Stimulated activated CD4-positive, alpha-beta T cell treated with anti-CD3 and anti-CD28 coated beads, Interleukin-2, amount 100 ng/mL, for 24 hours (primary cell): ENCODE measurements at places on chromosomes 6 and 20.

- no peak for DNase-seq
Observed at GRCh38 chr20:42053350-42053749, 435.2 kb upstream of the CHD6 start.

DNA sequence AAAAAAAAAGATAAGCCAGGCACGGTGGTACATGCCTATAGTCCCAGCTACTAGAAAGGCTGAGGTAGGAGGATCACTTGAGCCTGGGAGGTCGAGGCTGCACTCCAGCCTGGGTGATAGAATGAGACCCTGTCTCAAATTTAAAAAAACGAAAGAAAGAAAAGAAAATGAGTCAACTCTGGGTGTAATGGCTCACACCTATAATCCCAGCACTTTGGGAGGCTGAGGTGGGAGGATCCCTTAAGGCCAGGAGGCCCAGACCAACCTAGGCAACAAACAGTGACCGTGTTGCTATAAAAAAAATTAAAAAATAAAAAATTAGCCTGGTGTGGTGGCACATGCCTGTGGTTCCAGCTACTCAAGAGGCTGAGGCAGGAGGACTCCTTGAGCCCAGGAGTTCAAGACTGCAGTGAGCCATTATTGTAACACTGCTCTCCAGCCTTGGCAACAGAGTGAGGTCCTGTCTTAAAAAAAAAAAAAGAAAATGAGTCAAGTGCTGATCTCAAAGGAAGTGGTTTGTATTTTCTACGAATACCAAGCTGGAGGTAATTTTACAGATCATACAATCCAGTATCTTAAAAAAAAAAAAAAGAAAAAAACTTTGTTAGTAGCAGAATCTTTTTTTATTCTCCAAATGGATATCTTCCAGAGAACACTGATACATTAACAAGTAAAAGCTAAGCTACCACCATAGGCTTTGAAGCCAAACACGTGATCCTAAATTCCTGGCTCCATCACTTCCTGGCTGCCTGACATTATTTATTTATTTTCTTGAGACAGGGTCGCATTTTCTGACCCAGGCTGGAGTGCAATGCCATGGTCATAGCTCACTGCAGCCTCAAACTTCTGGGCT, 5.7 kb downstream of the COMMD7 start:
- peak; percentile 24 for DNase-seq

DNA sequence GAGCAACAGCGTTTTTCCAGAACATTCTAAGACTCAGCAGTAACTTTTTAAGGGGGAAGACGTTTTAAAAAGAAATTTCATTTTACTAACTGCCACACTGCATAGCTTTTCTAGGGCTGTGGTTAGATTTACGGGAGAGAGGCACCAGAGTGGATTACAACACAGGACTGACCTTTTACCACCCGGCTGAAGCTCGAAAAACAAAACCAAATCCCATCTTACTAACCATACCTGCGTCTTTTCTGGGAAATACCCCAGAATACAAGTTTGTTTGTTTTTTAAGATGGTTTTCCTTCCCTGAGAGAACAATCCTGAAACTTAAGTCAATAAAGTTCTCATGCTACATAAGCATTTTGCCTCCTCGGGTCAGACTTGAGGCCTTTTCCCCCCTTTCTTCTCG, 209.3 kb upstream of the SOX4 start:
- DNase-seq: no peak

DNA sequence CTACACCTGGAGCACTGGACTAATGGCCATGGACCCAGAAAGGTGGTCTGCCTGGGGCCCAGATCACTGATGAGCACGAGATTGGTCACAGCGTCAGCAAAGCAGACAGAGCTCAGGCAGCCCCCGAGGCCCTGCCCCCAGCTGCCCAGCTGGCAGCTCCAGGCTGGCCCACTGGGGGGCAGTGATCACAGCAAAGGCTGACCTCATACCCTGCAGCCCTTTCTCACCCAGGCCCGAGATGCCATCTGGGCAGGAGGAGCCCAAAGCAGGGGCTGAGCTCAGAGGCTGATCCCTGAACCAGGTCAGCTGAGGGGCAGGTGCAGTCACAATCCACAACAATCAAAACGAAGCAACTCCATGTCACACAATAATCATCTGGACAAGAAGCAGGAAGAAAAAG, 4.1 kb downstream of the MAP1LC3A start:
- DNase-seq: no peak

DNA sequence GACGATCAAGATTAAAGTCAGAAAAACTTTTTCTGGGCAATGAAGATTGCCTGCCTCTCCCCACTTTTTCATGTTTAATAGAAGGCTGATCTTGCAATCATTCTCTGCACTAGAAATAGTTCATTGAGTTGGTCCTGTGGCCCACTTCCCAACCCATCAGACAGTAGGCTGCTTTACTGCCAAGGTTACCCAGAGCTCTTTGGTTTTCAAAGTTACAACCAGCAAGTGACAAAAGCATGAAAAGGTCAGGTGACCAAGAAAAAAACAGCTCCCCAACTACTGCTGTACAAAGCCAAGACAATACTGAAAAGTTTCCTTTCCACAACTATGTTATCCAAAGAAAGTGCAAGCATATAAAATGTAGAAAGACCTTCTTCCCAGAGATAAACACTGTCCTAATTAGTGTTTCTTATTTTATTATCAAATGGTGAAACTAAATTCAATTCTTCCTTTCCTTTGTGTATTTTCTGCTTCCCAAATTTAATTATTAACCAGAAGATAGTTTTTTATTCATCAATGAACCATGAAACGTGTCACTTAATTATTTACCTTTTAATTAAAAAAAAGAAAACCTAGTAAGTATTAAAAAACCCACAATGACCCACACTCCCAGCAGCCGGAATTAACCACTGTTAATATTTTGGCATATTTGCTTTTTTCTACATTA, 16.6 kb downstream of the DNAAF9 start:
- DNase-seq: no peak

GRCh38 chr20:49426395-49426794, 56.1 kb downstream of the KCNB1 start:
- DNase-seq: no peak

GRCh38 chr20:33211817-33212424, 5.2 kb upstream of the BPIFA3 start:
- DNase-seq: peak; percentile 20

- no peak for DNase-seq
Observed at GRCh38 chr6:49736017-49736508, 8.1 kb downstream of the CRISP3 start.

GRCh38 chr6:49541210-49541724, 9.2 kb upstream of the C6orf141 start:
- DNase-seq: no peak

GRCh38 chr20:38441916-38442315, 6.8 kb upstream of the SNHG17 start:
- no peak for DNase-seq

- DNase-seq: no peak
Observed at GRCh38 chr20:19699180-19699971, 58.7 kb upstream of the RIN2 start.

GRCh38 chr6:168916576-168917211, 337.0 kb downstream of the THBS2 start:
- no peak for DNase-seq

DNA sequence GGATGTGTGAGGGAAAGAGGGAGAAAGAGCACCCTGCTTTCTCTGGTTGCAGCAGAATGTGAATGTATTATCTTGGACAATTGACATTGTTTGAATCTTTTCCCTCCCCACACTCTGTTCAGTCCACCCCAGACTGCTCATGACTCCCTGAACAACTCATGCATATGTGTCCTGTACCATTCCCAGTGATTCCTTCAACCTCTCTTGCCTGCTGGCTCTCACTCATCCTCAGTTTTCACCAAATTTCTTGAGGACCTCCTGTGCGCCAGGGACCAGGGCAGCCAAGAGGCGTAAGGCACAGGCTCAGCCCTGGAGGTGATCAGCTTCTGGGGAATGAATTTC, 5.4 kb downstream of the NOX3 start:
- no peak for DNase-seq

DNA sequence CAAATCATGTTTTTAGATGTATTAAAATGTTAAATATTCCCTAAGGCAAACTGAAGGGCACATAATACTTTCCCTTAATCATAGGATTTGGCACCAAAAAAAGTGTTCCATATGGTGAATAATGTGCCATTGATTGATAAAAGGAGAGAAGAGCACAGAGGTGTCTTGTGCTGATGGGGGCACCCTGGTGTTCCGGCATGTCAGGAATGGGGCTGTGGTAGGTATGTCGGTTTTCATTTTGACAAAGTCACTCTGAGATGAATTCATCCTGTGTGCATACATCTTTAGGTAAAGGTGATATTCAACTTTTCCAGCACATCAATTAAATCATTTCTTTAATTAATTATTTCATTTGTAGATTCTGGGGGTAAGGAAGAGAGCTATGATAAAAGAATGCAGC, 36.8 kb downstream of the CENPW start:
- no peak for DNase-seq

GRCh38 chr6:105310371-105310770, 92.5 kb downstream of the PREP start:
- DNase-seq: no peak

- DNase-seq: no peak
Observed at GRCh38 chr6:21611485-21611884, 17.9 kb downstream of the SOX4 start.

- DNase-seq: no peak
Observed at GRCh38 chr6:1972962-1973361, 272.4 kb downstream of the GMDS start.

GRCh38 chr20:21714297-21715192, 9.1 kb downstream of the PAX1 start:
- no peak for DNase-seq

GRCh38 chr20:61621852-61622251, 369.8 kb downstream of the CDH4 start:
- DNase-seq: no peak

GRCh38 chr20:5734602-5735001, 15.6 kb upstream of the SHLD1 start:
- no peak for DNase-seq

DNA sequence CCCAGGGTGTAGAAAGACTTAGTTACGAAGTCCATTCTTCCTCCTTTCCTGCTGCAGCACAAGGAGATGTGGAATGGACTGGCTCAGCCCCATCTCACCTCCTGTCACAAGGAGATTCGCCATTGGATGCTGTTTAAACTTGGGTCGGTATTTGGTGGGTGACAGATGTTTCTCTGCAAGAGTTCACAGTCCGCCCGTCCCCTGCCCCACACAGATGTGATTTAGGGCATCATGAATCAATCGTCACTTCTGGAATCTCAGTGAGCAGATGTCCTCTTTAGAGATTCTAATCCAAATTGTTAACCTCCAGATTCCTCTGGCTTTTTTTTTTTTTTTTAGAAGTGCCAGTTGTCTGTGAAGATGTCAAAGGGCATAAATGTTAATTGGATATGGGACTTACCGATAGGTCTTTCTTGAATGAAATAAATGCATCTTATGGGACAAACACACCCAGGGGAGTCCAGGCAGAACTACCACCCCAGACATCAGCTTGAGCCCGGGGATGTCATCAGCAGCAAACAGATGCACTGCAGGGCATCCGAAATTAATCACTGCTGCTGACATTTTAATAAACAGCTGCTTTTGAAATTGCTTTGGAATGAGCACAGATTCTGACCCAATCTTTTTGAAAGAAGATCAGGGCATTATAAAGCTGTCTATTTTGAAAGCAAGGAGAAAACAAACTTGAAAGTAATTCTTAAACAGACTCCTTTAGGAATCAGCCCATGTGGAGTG, 117.6 kb upstream of the CDH4 start:
- no peak for DNase-seq

- DNase-seq: no peak
Observed at GRCh38 chr6:44022671-44023352, 104.4 kb downstream of the MRPL14 start.

DNA sequence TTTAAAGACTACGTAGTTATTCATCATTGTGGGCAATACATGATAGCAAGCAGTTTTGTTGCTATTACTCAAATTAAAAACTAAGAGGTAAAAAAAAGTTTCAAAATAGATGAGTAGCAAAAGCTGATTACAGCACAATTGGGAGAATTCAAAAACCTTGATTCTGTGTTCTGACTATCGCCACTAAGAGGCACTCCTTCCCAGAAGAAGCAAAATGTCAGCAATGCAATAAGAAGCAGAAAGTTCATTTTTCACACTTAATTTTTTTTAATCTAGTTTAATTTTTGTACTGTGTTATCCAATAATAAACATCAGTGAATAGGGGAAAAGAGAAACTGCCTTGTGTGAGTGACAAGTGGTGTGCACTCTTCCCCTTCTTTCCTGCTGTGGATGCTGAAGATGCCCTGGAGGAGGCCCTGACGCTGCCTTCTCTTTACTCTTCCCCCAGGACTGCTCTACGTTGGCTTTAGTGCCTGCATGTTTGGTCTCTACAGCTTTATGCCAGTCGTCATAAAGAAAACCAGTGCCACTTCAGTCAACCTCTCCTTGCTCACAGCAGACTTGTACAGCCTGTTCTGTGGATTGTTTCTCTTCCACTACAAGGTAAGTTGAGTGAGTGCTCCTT, 263.2 kb upstream of the PLN start:
- DNase-seq: no peak

GRCh38 chr6:133244519-133244918, 3.4 kb downstream of the EYA4 start:
- DNase-seq: no peak

DNA sequence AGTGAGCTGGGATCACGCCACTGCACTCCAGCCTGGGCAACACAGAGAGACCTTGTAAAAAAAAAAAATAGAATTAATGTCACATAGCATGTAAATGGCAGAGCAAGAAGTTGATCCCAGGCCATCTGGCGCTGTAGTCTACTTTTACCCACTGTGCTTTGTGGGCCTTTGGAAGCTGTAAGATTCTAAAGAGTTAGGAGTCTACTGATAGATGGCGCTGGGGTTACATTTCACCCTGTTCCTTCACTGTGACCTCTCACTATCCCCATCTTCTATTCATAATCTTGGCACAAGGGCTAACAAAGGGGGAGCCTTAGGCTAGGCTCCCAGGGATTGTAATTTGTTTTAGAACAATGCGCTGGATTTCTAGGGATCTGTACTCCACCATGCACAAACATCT, 24.4 kb downstream of the SIRPD start:
- no peak for DNase-seq

- no peak for DNase-seq
Observed at GRCh38 chr6:22349051-22349450, 52.2 kb upstream of the PRL start.

- no peak for DNase-seq
Observed at GRCh38 chr6:56932910-56933477, 21.9 kb upstream of the BEND6 start.

- DNase-seq: no peak
Observed at GRCh38 chr20:62624325-62624690, 18.0 kb upstream of the SLCO4A1 start.

- DNase-seq: no peak
Observed at GRCh38 chr6:138719011-138719635, 54.4 kb upstream of the CCDC28A start.
